ENCODE measurements at places on chromosomes 5 and 9.

GRCh38 chr5:148967783-148968182 lies 95.1 kb downstream of the SH3TC2 start:
- DNase-seq, result no peak

DNA sequence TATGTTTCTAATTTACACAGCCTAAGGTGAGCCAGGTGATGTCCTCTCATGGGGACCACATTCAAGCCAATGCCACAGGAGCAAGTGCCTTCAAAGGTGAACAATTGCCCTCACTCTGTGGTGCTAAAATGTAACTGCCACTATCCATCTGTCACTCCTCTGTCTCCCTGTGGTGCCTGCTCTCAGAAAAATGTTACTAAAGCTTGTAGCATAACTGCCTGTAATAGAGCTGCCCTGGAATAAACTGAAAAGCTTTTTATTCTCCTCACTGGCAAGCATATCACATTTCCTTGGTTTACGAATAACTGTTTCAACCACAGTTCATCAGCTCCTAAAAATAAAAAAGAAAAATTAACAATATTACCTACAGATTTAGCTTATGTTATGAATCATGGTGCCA lies 142.4 kb downstream of the ST8SIA4 start:
- DNase-seq, result no peak

GRCh38 chr5:1545805-1546355 lies 22.1 kb upstream of the LPCAT1 start:
- no peak for DNase-seq

DNA sequence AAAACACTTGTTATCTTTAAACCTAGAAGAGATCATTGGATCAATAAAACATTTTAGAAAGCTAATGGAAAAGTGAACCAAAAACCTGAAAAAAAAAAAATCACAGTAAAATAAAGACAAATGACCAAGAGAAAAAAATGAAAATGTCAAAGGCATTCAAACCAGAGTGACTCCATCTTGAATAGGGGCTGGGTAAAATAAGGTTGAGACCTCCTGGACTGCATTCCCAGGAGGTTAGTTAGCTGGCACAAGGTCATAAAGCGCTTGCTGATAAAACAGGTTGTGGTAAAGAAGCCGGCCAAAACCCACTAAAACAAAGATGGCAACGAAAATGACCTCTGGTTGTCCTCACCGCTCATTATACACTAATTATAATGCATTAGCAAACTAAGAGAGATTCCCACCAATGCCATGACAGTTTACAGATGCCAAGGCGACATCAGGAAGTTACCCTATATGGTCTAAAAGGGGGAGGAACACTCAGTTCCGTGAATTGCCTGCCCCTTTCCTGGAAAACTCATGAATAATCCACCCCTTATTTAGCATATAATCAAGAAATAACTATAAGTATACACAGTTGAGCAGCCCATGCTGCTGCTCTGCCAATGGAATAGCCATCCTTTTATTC lies 116.7 kb upstream of the NEK6 start:
- peak; percentile 66 for DNase-seq

DNA sequence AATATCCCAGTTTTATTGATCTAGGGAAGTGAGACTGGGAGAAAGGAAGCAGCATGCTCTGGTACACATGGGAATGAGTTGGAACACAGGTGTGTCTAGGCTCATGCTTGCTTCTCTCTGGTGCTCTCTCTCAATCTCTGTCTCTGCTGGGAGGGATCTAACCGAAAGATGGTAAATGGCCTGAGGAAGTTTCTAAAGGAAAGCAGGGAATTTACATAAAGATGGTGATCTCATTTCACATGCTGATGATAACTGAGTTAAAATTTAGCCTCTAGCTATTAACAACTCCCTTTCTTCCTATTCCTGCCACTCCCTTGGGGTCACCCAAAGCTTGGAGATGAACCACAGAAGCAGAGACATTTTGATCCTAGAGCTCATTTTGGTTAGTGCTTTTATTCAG lies 436.2 kb downstream of the SH3GL2 start:
- DNase-seq, result no peak

DNA sequence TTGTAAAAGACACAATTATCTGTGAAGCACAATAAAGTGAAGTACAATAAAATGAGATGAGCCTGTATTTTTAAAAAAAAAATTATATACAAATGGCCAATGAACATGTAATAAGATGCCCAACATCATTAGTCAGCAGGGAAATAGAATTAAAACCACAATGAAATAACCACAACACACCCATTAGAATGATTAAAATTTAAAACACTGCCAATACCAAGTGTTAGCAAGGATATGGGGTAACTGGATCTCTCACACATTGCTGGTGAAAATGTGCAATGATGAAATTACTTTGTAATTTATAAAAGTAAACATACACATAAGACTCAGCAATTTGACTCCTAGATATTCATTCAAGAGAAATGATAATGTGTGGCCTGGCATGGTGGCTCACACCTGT lies 62.8 kb downstream of the SHOC1 start:
- no peak for DNase-seq

DNA sequence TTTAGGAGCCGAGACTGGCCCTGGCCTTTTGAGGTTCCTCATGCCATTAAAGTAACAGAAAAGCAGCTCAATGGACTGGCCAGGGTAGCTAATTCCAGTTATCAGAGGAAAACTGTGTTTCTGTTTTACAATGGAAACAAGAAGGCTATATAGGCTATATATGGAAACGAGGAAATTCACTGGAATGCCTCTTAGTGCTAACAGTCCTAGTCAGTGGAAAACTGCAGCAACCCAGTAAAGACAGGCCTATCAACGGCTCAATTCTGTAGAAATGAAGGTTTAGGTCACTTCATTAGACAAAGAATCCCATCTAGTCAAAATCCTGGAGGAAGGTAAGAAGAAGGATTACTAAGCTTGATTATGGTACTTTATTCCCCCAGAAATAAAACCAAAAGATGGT lies 3.2 kb upstream of the TICAM2 start:
- DNase-seq, result no peak
